ENCODE measurements at places on chromosomes 7 and 10.

DNA sequence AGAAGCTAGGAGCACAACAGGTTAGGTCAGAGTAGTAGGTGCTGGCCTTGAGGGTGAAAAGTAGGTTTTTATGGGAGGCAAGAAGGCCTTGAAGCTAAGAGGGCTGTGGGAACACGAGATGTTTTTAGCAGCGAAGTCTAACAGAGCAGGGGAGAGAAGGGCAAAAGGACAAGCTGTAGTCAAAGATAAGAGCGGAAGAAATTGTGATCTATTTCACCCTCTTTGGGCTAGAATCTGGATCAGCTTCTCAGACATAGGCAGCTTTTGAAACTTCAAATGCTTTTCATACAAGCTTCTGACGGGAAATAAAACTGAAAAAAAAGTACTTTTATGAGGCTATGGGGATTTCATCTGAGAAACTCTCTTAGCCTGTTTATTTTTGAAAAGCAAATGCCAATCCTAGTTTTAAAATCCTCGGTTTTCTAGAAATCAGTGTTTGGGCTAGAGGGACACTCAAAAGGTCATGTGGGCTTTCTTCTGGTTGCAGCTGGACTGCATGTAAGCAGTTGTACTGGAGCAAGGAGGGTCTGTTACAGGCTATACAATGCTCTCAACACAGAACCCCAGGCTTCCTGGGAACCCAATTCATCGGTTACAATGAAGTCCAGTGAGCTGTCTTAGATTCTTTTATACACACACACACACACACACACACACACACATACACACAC is 83.6 kb downstream of the RNF216 start:
- no peak for DNase-seq

DNA sequence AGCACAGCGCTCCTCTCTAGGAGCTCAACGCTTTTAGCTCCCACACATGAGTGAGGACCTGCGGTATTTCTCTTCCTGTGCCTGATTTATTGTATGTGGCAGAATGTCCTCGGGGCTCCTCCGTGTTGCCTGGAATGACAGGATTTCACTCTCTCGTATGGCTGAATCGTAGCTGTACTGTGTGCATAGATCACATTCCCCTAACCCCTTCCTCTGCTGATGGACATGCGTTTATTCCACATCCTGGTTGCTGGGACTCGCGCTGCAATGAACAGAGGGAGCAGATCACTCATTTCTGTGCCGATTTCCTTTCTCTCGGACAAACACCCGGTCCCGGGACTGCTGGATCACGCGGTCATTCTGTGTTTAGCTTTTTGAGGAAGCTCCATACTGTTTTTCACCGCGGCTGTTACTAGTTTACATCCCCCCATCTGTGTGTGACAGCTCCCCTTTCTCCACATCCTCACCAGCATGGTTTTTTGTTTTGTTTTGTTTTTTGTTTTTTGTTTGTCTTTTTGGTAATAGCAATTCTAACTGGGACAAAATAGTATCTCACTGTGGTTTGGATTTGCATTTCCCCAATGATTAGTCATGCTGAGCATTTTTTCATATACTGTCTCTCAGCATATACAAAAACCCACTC is 76.3 kb downstream of the FOXL3 start:
- peak; percentile 82 for DNase-seq

DNA sequence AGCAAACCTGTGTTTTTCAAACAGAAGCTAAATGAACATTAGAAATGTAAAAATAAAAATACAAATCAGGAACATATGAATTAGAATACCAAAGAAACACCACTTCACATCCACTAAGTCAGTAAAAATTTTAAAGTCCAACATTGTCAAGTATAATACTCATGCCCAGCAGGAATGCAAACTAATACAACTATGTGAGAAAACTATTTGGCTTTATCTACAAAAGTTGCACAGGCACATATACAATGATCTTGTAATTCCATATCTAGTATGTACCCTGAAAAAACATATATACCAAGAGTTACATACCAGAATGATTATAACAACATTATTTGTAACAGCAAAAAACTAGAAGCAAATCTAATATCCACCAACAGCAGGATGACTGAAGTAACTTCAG is 91.1 kb downstream of the RNF32 start:
- DNase-seq: no peak

DNA sequence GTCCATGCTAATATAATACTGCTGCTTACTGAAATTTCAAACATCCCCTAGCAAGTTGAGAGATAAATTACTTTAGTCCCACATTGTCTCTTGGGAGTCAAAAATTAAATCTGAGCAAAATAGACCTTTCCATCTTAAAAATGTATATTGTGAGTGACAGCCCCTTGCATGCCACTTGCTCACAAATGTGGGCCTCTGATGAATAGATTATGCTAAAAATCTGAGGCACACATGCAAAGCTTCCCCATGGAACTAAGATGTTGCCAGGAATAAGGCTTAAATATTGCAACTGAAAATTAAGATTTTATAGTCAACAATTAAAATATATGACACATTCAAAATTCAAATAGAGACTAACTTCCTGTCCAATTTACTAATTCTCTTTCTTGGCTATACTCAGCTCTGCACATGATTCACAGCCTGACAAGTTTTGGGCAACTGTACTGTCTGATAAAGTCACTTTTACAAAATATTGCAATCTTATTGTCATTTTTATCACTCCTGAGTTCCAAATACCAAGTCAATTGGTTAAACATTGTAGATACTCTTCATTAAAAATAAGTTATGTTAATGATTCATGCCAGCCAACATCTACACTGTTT is 301.2 kb downstream of the CACNA2D1 start:
- DNase-seq: no peak

DNA sequence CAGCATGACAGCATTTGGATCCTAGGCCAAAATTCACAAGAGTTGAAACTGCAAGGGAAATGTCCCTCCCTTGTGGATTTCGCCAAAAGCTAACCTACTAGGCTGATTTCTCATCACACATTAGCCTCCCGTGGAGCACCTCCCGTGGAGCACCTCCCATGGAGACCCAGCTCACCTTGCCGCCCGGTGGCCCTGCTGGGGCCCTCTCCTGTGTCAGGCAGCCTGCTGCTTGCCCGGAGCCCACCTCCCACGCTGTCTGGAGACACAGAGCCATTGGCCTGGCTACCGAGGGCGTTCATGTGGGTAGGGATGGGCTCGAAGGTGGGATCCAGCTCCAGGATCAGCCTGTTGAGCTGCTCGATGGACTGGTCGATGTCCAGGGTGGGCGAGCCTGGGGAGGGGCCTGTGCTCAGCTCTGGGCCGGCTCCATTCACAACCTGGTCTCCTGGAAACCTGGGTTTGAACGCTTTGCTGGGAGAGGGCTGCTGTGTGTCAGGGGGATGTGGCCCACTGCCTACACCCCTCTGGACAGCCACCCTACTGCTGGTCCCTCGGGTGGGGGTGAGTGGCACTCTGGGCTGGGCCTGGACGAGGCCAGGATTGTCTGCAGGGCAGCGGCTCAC is 213.6 kb downstream of the TNS3 start:
- DNase-seq: no peak

GRCh38 chr10:84987039-84987438 is 658.6 kb downstream of the CCSER2 start:
- DNase-seq: no peak
